Inflammatory macrophage treated with lipopolysaccharide for 1 hour (primary cell): ENCODE measurements at places on chromosomes 13 and 19.

DNA sequence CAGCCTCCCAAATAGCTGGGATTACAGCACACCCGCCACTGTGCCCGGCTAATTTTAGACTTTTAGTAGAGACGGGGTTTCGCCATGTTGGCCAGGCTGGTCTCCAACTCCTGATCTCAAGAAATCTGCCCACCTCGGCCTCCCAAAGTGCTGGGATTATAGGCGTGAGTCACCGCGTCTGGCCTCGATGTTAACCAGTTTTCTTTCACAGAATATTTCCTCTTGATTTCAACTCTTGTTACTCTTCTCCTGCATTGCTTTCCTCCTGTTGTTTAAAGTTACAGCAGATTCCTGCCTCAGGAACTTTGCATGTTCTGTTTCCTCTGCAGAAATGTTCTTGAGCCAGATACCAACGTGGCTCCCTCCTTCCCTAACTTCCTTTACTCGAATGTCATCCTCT, 3.7 kb upstream of the PEX11G start:
- no peak for DNase-seq

- no peak for DNase-seq
These were observed 22.3 kb upstream of the CSNK1A1L start for GRCh38 chr13:37127691-37128241.

GRCh38 chr19:20470345-20471135, 95.0 kb downstream of the ZNF737 start:
- no peak for DNase-seq

- no peak for DNase-seq
These were observed 390.5 kb downstream of the FGF9 start for GRCh38 chr13:22061371-22061805.

DNA sequence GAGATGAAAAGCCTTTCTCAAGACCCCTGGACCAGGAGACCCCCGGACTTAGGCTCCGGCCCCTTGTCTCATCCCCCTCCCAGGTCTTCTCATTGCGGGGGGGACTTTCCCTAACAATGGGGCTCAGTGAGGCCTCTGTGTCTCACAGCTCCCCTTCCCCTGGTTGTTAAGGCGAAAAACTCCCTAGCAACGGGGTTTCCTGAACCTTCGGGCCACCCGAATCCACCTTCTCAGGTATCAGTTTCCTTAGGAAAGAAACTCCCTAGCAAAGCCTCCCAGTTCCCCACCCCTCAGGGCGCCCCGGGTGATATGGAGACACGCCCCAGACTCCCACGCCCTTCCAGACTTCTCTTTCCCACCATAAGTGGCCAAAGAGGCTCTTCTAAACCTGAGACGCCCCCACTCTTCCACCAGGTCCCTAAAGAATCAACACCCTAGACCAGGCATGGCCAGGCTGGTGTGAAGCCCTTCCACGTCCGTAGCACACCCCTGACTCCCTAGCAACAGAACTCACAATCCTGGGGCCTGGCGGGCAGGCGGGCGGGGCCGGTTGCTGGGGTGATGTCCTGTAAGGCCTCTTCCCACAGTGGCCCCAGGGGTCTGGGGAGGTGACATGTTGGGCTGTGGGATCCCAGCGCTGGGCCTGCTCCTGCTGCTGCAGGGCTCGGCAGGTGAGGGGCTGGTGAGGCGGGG, at the start of gene TMEM190:
TMEM190 (plus strand) TSS at position 586 of the 693 bp plus-strand sequence; CDS start at position 614, 28 bp downstream.
- no peak for DNase-seq

DNA sequence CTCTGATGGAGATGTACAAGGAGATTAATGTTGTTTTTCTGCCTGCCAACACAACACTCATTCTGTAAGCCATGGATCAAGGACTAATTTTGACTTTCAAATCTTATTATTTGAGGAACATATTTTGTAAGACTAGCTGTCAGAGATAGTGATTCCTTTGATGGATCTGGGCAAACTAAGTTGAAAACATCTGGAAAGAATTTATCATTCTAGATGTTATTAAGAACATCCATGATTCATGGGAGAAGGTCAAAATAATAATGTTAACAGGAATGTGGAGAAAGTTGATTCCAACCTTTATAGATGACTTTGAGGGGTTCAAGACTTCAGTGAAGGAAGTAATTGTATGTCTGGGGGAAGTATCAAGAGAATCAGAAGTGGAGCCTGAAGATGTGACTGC, 196.8 kb downstream of the POSTN start:
- DNase-seq = no peak

DNA sequence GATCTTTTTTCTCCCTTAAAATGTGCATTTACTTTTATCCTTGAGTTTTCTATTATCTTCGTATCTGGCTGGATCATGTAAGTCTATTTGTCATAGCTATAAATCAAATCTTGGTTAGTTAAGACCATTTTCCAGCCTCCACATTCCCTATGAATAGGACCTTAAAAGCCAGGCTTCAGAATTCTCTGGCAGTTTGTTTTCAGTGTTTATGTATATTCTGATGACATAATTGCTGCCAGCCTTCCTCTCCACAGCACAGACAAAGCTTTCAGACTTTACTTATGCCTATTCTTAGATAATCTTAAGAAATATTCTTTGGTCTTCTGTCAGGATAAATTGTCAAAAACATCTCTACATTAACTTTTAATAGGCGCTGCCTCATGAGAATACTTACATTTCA, 870.8 kb upstream of the SPRY2 start:
- no peak for DNase-seq

DNA sequence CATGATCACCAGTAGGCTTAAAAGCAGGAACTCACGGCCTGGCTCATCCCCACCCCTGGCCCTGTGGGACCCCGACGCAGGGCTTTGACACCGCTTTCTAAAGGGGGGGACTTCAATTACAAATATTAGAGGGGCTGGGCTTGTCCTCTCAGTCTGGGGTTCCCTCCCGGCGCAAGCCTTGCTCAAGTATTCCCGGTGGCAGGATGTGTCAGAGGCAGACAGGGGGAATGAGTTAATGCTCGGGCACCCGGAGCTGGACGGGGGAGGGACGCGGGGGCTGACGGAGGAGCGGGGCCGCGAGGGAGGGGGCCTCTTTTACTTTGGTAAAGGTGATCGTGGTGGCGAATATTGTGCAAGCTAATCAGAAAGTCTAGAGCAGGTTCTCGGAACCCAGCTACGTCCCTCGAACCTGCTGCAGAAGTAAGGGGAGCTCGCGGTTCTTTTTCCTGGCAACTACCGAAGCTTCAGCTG, 1.1 kb downstream of the FGF14 start:
- no peak for DNase-seq

DNA sequence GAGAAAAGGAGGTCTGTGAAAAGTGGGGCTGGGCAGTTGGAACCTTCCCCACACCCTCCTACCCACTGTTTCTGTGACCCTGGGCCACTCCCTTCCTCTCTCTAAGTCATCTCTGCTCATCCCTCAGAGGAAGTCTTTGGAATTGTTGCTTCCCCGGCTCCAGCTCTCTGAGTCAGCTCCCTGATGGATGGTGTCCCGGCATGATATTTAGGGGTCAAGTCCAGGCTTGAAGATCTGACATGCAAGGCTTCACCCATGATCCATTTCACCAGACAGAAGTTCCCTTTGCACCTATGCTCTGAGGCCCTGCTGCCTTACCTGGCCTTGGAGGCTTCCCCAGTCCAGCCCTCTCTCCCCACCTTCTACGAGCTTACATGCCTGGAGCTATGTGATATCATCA, 13.3 kb downstream of the EXOC3L2 start:
- DNase-seq = no peak

DNA sequence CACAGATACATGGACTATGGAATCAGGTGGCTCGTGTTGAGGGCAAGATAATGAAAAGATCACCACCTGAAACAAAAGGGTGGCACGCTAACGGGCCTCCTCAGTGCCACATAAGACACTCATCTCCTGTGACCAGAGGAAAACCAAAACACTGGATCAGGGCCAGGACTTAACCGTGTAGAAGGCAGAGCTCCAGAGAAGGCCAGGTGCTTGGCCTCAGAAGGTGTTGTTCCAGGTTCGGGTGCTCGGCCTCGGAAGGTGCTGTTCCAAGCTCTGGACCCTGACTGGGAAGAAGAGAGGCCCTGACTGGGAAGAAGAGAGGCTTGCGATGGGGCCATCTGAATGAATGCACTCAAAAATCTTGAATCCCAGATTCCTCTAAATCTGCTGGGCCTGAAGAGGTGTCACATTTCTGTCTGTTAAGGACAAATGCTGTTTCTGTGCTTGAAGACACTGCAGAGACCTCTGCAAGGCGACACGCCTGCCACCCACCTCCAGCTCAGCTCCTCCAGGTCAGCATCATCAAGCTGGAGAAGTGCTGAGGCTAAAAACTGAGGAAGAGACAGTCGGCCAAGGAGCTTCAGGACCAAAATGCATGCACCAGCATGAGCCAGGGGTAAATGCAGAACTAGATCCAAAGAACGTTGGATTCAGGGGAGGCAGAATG, 2.7 kb upstream of the RASA3 start:
- no peak for DNase-seq

DNA sequence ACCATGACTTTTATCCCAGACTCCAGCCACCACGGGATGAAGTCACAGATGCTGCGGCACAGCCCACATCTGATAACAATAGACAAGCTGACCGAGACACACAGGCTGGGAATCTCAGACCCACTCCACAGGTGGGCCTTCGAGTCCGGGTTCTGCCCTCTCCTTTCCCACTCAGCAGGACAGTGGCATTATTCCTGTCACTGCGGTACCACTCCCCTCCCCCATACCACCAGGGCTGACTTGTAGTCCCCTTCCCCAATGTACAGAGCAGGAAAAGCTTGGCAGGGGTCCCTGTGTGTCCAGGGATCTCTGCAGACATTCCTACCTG, 179 bp upstream of the AMER2 start:
- DNase-seq = no peak

- no peak for DNase-seq
These were observed 717.9 kb downstream of the UQCRFS1 start for GRCh38 chr19:28495046-28495445.

- no peak for DNase-seq
These were observed 66.9 kb upstream of the CLDN10 start for GRCh38 chr13:95485518-95486144.

- DNase-seq = no peak
These were observed 115.6 kb downstream of the POU4F1 start for GRCh38 chr13:78487707-78488106.
